MM.1S (cell line): ENCODE measurements at places on chromosomes 16 and 17.

- no peak for DNase-seq
- no peaks in the 10 kb centered on the region for H3K27me3 ChIP-seq
- no peak overlapping the region for H3K27ac ChIP-seq
- no peaks in the 10 kb centered on the region for H3K4me1 ChIP-seq
- no peaks in the 10 kb centered on the region for H3K36me3 ChIP-seq
- H3K4me3 ChIP-seq: no peak overlapping the region
These were observed 21.0 kb downstream of the VASN start for GRCh38 chr16:4392382-4393239.

DNA sequence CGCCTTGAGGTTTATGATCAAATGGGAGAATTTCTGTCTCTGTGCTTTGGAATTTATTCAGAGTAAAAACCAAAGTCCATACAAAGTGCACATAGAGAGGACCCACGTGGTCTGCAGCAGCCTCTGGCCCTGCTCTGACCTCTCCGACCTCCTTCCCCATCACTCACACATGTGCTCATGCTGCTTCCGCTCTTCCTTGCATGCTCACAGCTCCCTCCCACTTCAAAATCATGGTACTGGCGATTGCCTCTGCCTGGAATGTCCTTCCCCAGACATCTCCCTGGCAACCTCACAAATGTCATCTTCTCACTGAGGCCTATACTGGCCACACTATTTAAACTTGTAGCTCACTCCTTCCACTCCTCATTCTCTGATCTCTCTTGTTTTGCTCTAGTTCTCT, 418.0 kb downstream of the CA10 start:
- no peaks in the 10 kb centered on the region for H3K4me1 ChIP-seq
- no peaks in the 10 kb centered on the region for H3K27me3 ChIP-seq
- no peak overlapping the region for H3K4me3 ChIP-seq
- no peak overlapping the region for H3K27ac ChIP-seq
- H3K36me3 ChIP-seq: no peaks in the 10 kb centered on the region

GRCh38 chr17:78395155-78395554, 16.7 kb downstream of the PGS1 start:
- H3K4me1 ChIP-seq: no peaks in the 10 kb centered on the region
- no peaks in the 10 kb centered on the region for H3K36me3 ChIP-seq
- H3K4me3 ChIP-seq: no peak overlapping the region
- H3K27ac ChIP-seq: no peak overlapping the region
- H3K27me3 ChIP-seq: no peaks in the 10 kb centered on the region

DNA sequence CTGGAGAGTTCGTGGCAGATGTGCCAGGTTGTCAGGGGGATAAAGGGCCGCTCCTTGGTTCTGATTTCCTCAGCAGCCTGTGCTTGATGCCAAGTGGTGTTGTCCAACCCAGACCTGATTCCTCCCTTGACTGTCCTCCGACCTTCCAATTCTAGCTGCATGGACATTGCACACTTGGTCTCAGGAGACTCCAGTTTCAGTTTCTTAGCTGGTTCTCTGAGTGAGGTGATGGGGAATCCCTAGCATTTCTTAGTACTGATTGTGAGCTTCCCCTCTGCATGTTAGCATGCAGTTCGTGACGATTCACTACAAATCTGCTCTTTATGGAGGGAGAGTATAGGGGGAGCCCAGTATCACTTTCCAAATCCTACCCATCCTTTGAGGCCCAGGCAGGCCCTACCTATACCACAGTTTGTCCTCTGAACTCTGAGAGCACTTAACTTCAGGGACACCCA, 12.4 kb upstream of the CCR7 start:
- H3K4me1 ChIP-seq: peaks cover 31% of the 10 kb centered on the region
- peak; percentile 82 for DNase-seq
- H3K36me3 ChIP-seq: no peaks in the 10 kb centered on the region
- H3K27me3 ChIP-seq: peaks cover 6% of the 10 kb centered on the region; the same call in 1 of the 2 replicates
- H3K27ac ChIP-seq: peak overlapping the region; percentile 34; the same call in 1 of the 2 replicates

DNA sequence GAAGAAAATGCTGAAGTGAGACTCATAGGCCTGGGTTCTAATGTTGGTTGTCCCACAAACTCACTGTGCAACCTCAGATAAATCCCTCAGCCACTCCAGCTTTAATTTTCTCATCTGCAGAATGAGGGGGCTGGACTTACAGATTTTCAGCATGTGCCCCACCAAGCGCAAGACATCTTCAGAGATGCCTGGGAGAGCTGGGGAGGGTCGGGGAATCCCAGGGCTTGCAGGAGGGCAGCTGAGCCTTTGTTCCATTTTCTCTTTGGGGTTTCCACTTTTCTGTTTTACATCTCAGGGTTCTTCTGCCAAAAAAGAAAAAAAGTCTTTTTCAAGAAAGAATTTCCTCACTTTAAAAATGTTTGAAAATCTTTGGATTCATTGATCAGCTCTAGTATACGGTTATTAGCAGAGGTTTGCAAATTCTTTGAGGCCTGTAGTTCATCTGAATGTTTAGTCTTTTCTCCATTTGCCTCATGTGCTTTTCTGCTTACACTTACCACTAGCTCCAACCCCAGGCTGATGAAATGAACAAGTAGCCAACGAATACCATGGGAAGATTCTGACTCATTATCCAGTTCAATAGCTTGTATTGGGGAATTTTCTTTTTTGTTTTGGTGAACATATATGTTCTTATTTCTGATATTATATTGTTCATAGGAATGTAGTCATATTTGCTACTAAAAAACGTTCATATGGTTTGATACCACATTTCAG, 56.4 kb downstream of the CHD9 start:
- no peaks in the 10 kb centered on the region for H3K27me3 ChIP-seq
- no peak overlapping the region for H3K27ac ChIP-seq
- H3K4me1 ChIP-seq: no peaks in the 10 kb centered on the region
- no peaks in the 10 kb centered on the region for H3K36me3 ChIP-seq

GRCh38 chr17:20092973-20093626, 83.9 kb downstream of the SPECC1 start:
- H3K4me1 ChIP-seq: peaks cover 15% of the 10 kb centered on the region
- H3K27me3 ChIP-seq: no peaks in the 10 kb centered on the region
- H3K27ac ChIP-seq: no peak overlapping the region

DNA sequence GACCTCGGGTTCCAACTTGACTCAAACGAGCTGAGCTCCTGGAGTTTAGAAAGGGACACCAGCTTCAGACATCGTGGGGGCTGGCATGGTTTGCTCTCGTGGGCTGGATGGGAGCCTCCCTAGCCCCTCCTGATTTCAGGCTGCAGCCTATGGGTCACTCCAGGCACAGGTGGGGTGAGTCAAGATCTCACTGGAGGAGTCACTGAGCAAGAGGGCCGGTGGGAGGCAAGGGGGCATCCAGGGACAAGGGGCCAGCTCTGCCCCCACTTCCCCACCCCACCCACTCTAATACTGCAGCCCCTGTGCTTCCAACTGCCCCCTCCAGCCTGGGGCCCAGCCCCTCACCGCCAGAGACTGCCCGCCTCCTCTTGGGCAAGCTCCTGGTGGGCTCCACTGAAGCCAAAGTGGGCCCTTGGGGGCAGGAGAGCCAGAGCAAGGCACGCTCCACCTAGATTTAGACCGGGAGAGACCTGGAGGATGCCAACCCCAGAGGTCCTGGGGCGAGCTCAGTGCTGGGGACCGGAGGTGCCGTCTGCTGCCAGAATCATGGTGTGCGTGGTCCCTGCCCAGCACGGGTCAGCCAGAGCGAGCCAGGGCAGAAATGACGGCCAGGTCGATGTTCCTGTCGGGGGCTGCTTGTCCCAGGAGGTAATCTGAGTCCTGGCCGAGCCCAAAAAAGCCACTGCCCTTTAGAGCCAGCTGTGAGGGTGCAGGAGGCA, 6.4 kb downstream of the SLC16A3 start:
- no peak overlapping the region for H3K4me3 ChIP-seq
- no peak overlapping the region for H3K27ac ChIP-seq
- 0 out of 2 replicates have a peak, but pooled peaks cover 6% of the 10 kb centered on the region for H3K4me1 ChIP-seq
- DNase-seq: no peak
- H3K27me3 ChIP-seq: no peaks in the 10 kb centered on the region

- peak; percentile 44 for DNase-seq
- H3K4me3 ChIP-seq: no peak overlapping the region
- H3K27ac ChIP-seq: no peak overlapping the region
- peaks cover 17% of the 10 kb centered on the region; the same call in 1 of the 2 replicates for H3K36me3 ChIP-seq
These were observed 5.8 kb upstream of the RARA start for GRCh38 chr17:40303009-40303657.

DNA sequence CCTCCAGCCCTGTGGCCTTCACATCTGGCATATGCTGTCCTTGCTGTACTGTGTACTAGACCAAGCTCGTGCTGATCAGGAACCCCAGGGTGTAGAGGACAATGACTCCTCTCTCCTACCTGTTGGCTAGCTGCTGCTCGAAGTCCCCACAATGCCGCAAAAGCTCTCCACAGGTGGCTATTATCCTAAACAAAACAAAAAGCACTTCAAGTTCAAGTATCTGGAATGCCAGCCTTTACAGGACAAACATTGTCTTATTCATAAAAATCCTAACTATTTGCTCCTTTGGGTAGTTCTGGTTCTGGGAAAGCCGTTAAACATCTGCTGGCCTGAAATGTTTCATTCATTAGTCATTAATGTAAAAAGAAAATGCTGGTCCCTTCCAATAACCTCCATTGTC, 42.8 kb downstream of the COG7 start:
- H3K27ac ChIP-seq: no peak overlapping the region
- no peak overlapping the region for H3K4me3 ChIP-seq
- H3K4me1 ChIP-seq: peaks cover 26% of the 10 kb centered on the region
- DNase-seq: no peak

DNA sequence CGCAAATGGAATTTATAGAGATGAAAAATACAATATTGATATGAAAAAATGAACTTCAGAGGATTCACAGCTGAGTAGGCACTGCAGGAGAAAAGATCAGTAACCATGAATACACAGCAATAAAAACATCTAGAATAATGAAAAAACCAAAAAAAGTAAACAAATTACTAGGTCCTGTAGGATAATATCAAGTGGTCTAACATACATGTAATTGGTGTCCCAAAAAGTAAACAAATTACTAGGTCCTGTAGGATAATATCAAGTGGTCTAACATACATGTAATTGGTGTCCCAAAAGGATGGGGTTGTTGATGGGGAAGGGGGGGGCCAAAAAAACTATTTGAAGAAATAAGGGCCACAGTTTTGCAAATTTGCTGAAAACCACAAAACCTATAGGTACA, 43.4 kb downstream of the ZNF18 start:
- no peak for DNase-seq
- H3K4me1 ChIP-seq: no peaks in the 10 kb centered on the region
- no peaks in the 10 kb centered on the region for H3K36me3 ChIP-seq
- no peak overlapping the region for H3K27ac ChIP-seq

DNA sequence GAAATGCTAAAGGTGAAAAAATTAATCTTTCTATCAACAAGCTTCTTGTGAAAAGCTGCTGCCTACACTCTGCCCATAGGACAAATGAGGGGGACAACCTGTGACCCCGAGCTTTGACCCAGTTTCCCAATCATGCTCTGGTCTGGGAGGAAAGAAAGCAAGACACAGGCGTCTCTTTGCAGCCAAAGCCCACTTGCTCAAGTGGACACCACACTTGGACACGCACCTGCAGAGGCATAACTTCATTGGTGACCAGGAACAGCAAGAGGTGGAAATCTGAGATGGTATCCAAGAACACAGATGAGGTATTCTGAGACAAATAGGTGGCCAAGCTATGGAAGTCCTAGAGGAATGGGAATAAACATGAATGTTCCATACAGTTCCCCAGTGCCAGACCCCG, 15.0 kb upstream of the FAAP100 start:
- no peaks in the 10 kb centered on the region for H3K4me1 ChIP-seq
- no peak for DNase-seq

GRCh38 chr16:72621651-72622050, 426.3 kb downstream of the ZFHX3 start:
- H3K27me3 ChIP-seq: no peaks in the 10 kb centered on the region
- H3K4me3 ChIP-seq: no peak overlapping the region
- no peaks in the 10 kb centered on the region for H3K36me3 ChIP-seq

- no peak overlapping the region for H3K4me3 ChIP-seq
- no peak for DNase-seq
- H3K27ac ChIP-seq: no peak overlapping the region
- H3K4me1 ChIP-seq: peaks cover 28% of the 10 kb centered on the region
These were observed 137.2 kb downstream of the SNX11 start for GRCh38 chr17:48244814-48245213.

GRCh38 chr17:77457572-77458201, 316.9 kb downstream of the SEC14L1 start:
- H3K36me3 ChIP-seq: no peaks in the 10 kb centered on the region
- no peak for DNase-seq
- no peaks in the 10 kb centered on the region for H3K27me3 ChIP-seq

DNA sequence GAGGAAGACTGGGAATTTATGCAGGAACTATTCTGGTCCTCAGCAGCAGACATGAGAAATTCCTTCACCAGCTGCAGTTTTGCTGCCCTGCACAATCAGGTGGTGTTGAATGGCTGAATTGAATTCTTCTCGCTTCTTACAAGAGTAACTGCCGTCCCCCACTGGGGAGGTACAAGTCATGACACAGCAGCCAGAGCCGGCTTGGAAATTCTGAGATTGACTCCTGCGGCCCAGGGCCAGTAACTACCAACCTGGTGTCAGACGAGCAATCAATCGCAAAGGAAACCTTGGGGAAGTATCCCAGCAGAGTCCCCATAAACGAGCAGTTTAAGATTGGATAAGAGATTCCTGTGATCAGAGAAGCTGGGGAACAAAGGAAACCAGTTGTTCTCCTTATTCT, 30.7 kb downstream of the KNOP1 start:
- no peaks in the 10 kb centered on the region for H3K27me3 ChIP-seq
- no peaks in the 10 kb centered on the region for H3K36me3 ChIP-seq
- no peak overlapping the region for H3K27ac ChIP-seq
- H3K4me3 ChIP-seq: no peak overlapping the region
- DNase-seq: no peak
- 0 out of 2 replicates have a peak, but pooled peaks cover 4% of the 10 kb centered on the region for H3K4me1 ChIP-seq

GRCh38 chr17:55437159-55437605, 15.5 kb upstream of the MMD start:
- H3K27ac ChIP-seq: peak overlapping the region; percentile 26; the same call in 1 of the 2 replicates
- DNase-seq: peak; percentile 59

DNA sequence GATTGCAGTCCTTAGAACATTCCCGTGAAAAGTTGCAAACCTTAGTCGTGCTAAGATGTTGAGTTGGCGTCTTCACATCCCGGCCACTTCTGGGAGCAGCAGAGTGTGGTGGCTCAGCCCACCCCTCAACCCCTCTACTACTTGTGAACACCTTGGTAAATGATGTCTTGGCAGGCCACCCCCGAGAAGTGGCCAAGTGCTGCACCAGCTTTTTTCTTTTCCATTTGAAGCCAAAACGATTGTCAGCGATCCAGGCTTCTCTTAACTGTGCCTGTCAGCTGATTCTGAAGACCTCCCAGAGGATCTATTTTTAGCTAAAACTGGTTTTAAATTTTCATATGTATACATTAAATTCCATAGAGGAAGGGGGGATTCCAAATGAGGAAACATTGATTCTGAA, 247.5 kb downstream of the CDH13 start:
- no peak overlapping the region for H3K4me3 ChIP-seq
- no peaks in the 10 kb centered on the region for H3K36me3 ChIP-seq
- no peak overlapping the region for H3K27ac ChIP-seq
- no peak for DNase-seq

GRCh38 chr16:9943121-9943520, 239.1 kb downstream of the GRIN2A start:
- no peaks in the 10 kb centered on the region for H3K4me1 ChIP-seq
- H3K4me3 ChIP-seq: no peak overlapping the region
- H3K27me3 ChIP-seq: no peaks in the 10 kb centered on the region
- no peaks in the 10 kb centered on the region for H3K36me3 ChIP-seq
